ENCODE measurements at places on chromosomes 7 and 10.

GRCh38 chr10:63365976-63366765, 99.6 kb downstream of the JMJD1C start:
- DNase-seq = no peak

DNA sequence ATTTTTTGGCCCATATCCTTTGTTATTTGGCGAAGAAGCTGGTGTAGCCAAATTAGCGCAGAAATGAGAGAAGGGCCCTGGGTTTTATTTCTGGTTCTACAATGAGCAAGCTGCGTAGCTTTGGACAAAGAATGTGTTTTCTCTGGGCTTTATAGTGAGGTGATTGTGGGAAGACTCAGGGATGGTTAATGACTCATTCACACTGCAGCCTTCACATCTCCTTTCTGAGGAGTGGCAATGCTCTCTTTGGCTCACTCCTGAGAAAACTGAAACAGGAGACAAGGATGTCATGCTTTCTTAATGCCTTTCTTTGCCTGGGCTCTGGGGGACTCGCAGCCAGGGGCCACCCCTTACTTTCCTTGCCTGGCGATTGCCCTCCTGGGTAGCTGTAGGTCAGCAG, 271.0 kb upstream of the PODXL start:
- DNase-seq = no peak

DNA sequence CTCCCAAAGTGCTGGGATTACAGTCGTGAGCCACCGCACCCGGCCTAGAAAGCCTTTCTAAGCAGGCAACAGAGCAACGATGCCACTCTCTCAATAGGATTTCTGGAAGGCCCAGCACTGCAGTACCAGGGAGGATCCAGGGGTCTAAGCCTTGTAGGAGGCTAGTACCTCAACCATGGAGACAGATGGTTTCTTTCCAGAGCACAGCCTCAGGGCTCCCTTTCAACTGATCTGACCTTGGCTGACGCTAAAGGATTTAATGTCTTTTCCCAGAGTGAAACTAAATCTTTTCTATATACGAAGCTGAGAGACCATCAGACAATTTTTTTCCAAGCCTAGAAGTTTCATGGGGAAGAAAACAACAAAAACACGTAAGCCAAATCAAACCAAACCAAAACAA, 78.0 kb downstream of the WDR11 start:
- no peak for DNase-seq

- no peak for DNase-seq
Measured at GRCh38 chr10:71338728-71339495, 19.9 kb downstream of the SLC29A3 start.

- DNase-seq = no peak
Measured at GRCh38 chr7:70446448-70447143, 685.3 kb upstream of the GALNT17 start.

- DNase-seq = no peak
Measured at GRCh38 chr7:48176356-48176893, 5.2 kb downstream of the ABCA13 start.

Data from inflammatory macrophage treated with lipopolysaccharide for 1 hour (primary cell).